ENCODE measurements at places on chromosomes 6 and 20. TPM values are rescaled to one million over a fixed set of nuclear protein-coding genes. Genes with fewer than 3 reads are reported as not detected.

DNA sequence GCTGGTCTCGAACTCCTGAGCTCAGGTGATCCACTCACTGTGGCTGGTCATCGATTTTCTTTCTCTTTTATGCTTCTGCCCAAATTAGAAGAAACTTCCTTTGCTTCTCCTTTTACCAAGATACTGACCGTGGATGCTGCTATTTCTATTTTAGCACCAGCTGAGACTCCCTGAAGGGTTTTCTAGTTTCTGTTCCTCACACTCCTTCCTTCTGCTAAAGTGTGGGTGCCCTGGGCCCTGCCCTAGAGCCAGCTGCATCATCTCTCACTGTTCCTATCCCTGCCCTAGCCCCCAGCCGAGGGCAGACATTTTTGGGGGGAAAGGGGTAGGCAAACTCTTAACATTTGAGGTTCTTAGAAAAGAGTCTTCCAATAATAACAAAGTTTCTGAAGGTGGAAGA is 6.3 kb downstream of the SMOC2 start:
- DNase-seq, result no peak

DNA sequence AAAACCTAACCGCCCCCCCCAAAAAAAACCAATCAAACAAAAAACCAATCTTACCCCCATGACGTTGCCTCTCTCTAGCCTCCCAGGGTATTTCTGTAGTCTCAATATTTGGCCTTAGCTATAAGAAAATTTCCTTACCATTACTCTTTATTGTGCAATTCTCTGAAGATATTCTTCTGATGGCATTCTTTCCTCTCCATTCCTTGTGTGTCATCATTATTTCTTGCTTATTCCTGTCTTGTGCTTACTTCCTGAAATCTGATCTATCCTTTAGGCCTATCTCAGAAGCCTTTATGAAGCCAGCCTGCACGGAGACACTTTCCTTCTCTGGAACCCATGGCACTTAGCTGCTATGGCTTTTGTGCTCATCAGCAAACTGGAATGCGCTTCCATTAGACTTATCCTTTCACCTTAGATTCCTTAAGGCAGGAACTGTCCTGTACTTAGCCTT is 65.9 kb upstream of the DDR1 start:
- DNase-seq, result no peak

The IYD gene
- total RNA-seq, result not detected

GRCh38 chr20:25276533-25277050 is 28.7 kb downstream of the PYGB start:
- no peak for DNase-seq

All from lung microvascular endothelial cell (primary cell).